ENCODE measurements at places on chromosomes 6 and 20.

GRCh38 chr6:35258858-35259193, 709 bp upstream of the ZNF76 start:
- no peak for DNase-seq

DNA sequence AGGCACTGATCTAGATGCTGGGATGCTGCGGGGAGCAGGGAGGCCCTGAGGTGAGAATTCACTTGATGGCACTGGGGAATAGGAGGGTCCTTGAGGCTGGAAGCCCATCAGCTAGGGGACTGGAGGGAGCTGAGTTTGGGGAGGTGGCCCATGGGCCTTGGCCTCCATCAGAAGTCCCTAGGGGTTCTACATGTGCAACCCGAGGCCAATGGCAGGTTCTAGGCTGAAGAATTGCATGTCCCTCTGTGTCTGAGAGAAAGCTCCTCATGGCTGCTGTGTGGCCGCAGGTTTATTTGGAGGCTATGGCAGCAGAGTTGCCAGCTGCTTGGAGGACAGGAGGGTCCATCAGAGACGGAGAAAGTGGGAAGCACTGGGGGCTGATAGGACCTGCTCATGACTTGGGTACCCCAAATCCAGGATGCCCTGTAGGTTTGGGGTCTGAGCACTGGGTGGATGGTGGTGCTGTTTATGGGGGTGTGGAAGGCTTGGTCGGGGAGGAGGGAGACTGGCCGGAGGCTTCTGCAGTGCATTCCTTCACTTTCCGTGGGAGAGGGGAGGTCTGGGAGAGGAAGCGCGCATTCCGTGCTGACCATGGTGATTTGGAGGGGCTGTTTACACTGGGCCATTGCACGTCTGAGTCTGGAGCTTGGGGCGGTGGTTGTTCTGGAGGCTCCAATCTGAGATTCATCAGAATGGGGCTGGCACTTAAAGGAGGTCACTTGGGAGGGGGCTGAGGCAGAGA, 24.8 kb upstream of the PHACTR3 start:
- DNase-seq = no peak

GRCh38 chr20:64139199-64140060, 24.8 kb upstream of the MYT1 start:
- no peak for DNase-seq

DNA sequence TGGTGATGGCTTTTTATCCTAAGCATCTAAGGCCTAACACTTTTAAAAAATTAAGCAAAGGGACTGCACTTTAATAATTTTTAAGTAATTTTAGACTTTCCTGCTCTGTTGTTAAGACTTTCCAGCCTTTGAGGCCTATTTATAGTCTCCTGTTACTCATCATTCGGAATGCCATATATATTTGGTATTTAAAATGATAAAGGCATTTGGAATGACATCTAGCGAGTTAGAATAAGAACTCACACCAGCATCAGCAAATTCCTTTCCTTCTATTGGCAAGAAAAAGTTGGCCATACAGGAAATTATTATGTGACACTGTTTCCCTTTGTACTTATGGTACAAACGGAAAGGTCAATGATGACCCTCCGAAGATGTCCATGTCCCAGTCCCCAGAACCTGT, 88.1 kb upstream of the STMND1 start:
- peak; percentile 90 for DNase-seq

DNA sequence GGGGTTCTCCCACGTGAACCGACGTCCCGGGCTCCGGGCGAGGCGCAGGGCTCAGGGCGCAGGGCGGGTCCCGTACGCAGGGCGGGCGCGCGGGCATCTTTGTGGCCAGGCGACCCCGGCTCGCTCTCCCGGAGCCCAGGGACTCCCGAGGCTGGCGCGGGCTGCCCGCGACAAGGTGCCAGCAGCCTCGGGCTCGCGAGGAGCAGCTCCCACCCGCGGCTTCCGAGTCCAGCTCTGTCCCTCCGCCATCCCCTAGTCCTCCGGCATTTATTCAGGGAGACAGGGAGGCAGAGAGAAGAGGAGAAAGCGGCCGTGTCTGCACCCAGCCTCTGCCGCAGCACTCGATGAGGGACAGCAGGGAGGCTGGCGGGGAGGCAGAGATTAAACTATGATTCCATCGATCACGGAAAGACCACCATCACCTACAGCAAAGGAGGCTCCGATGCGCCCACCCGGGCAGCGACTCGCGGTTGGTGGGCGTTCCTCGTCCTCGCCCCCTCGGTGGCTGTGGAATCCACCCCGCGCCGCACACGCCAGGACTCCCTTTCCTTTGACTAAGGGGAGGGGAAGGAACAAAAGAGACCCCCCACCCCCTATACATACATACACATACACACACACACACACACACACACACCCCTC, 1.1 kb downstream of the RGS17 start:
- peak; percentile 22 for DNase-seq

DNA sequence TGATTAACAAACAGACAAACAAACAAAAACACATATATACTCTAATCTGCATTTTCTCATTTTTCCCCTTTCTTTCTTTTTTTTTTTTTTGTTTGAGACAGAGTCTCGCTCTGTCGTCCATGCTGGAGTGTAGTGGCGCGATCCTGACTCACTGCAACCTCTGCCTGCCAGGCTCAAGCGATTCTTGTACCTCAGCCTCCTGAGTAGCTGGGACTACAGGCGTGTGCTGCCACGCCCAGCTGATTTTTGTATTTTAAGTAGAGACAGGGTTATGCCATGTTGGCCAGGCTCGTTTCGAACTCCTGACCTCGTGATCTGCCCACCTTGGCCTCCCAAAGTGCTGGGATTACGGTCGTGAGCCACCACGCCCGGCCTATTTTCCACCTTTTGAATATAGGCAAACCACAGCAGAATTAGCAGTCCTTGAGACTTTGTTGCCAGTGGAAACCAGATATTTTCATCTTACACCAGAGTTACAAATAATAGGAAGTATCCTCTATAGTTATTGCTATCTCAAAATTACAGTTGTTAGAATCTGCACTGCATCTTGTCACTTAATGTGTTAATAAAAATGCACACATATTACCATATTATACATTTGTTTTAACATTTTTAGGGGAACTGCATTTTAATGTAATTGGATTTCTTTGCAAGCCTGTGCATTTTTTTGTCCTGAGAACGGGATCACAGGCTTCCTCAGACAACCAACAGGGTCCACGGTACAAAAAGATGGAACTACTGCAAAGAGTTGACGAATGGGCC, 208.2 kb upstream of the ZNF217 start:
- no peak for DNase-seq

DNA sequence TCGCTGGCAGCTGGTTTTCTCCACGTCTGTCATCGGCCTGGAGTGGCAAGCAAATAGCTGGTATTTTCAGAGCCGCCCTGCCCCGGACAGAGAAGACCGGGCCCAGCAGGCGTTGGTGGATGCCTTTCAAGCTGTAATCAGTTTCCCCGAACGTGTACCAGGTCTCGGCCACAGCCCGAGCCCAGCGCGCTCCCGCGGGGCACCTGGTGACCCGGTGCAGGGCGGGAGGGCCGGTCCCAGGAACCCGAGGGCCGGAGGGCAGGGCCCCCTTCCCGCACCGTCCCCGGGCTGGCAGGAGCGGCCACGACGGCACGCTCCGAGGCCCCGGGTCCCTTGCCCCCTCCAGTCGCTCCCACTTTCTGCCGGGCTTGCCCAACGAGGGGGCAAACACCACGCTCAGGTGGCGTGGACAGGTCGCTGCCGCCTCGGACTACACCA, 348 bp upstream of the PYGB start:
- DNase-seq = no peak

GRCh38 chr6:21348504-21349195, 244.9 kb upstream of the SOX4 start:
- peak; percentile 61 for DNase-seq

GRCh38 chr6:49739423-49739822, 4.8 kb downstream of the CRISP3 start:
- no peak for DNase-seq

DNA sequence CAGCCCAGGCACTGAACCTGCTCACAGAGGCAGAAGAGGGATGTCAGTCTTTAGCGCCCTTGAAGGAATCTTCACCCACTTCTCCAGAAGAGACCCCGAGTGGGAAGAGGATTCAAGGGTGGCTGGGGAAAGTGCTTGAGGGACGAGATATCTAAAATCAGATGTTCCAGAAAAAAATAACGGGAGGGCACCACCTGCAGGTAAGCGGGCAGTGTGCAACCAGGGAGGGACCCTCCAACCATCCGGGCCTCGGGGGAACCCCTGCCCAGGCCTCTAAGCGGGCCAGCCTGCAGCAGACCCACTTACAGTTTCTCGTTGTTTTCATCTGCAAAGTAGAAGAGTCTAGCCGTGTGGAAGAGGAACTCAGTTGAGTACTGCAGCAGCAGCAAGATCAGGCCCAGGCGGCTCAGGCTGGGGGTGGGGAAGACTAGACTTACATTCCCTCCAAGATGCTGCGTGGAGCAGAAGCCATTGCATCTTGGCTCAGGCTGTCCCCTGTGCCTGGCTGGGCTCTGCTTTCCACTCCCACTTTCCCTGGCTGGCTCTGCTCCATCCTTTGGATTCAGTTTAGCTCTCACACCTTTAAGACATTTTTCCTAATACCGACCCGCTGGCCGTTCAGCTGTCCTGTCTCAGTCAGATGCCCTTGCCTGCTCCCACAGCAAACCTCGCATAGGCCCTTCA, 71.0 kb downstream of the TRAM2 start:
- DNase-seq = peak; percentile 1

DNA sequence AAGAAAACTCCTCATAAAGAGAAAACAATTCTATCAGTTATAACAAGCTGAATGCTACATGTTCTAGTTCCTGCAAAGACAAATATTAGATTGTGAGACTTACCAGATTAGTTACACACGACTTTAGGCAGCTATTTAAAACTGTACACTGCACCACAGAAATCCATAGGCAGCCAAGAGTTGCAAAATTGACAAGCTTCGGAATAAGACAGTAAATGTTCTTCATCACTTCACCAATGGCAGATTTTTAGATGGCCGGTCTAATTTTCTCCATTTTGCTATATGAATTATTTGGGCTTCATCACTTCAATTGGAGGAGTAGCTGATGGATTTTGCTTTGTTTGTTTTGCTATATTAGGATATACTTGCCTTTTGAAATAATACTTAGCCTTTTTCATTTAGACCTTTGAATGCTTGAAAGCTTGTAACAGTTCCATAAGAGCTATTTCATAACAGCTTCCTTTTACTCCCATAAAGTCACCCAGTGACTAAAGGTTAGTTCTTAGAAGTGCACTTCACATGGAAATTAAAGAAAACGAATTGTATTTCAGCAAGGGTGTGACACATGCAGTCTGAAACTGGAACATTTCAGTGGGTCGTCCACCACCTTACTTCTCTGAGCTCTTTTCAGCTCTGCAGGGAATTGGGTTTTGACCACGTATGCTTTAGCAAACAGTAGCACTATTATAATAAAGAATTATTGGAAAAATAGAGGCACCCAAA, at the start of gene ROS1:
Gene ROS1, minus strand, starts transcription at position 512 of the 723 bp plus-strand sequence. Its CDS starts 286 bp downstream, at position 226.
- no peak for DNase-seq

DNA sequence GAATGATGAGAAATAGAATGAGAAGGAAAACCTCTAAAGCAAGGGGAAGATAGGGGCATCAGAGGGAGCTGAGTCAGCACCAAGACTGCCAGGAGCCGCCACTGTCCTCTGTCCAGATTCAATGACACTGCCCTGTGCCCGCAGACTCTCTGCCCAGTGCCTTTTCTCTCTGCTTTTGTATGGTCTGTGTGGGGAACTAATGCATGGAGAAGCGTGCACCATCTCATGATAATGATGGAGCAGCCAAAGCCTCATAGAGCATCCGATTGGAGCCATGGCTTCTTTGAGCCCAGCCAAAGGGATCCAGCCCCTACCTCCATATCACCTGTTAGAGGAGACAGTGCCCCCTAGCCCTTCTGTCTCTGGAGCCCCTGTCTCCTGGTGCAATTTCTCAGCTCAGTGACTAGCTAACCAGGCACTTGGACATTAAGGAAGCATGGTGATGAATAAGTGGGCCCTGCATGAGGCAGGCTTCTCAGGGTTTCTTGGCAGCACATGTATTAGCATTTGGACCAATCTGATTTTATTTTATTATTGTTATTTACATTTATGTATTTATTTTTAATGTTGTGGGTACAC, 6.5 kb upstream of the PFDN4 start:
- DNase-seq = no peak

DNA sequence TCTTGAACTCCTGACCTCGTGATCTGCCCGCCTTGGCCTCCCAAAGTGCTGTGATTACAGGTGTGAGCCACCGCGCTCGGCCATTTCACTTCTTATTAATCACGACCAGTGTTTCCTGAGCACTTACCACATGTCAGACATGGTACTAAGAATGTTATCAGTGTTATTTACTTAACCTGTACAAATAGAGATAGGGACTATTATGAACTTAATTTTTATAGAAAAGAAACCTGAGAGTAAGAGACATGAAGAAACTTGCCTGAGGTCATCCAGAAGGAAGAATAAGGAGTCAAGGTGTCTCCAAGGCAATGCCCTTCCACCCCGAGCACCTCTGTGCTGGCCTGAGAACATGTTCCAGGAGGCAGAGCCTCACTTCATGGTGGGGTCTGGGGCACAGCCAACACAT, 29.3 kb upstream of the EZR start:
- no peak for DNase-seq

- DNase-seq = no peak
Measured at GRCh38 chr6:1070085-1070521, 241.8 kb upstream of the FOXQ1 start.

DNA sequence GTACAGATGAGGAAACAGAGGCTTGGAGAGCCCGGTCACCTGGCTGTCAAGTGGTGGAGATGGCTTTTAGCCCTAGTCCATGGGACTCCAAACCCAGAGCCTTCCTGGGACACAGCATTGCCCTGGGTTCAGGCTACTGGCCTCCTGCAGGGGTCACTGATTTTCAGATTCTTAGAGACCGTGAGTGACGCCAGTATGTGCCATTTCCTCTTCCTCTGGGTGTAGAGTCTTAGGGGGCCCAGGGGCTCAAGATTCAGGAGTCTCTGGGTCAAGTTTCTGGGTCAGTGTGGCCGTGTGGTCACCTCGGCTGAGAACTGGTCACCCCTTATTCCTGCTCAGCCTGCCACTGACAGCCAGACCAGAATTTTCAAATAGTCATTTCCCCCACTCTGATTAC, 574 bp downstream of the ARHGAP40 start:
- no peak for DNase-seq

GRCh38 chr6:47446669-47447330, 30.8 kb upstream of the CD2AP start:
- DNase-seq = no peak

DNA sequence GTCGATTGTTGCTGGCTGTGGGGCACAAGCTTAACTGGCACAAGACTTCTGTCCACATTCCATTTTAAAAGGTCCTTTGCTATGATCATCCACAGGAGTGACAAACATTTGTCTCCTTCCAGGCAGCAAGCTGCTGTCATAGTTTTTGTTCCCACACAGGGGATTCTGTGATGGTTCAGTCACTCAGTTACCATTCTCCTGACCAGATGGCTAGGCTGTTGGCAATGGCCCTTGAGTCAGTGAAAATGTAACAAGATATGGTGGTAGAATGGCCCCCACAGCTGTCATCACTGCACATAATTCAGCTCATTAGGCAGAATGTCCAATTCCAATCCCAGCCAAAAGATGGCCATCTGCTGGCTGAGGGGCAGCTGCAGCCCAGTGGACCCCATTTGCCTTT, 13.7 kb downstream of the BPIFA1 start:
- DNase-seq = no peak
